NCI-H2107 (cell line): ENCODE measurements at places on chromosomes 11 and 22.

GRCh38 chr11:133826866-133827265 lies 18.4 kb downstream of the SPATA19 start:
- DNase-seq = no peak

GRCh38 chr11:47234669-47235100 lies 13.9 kb downstream of the ACP2 start:
- peak; percentile 57 for DNase-seq

DNA sequence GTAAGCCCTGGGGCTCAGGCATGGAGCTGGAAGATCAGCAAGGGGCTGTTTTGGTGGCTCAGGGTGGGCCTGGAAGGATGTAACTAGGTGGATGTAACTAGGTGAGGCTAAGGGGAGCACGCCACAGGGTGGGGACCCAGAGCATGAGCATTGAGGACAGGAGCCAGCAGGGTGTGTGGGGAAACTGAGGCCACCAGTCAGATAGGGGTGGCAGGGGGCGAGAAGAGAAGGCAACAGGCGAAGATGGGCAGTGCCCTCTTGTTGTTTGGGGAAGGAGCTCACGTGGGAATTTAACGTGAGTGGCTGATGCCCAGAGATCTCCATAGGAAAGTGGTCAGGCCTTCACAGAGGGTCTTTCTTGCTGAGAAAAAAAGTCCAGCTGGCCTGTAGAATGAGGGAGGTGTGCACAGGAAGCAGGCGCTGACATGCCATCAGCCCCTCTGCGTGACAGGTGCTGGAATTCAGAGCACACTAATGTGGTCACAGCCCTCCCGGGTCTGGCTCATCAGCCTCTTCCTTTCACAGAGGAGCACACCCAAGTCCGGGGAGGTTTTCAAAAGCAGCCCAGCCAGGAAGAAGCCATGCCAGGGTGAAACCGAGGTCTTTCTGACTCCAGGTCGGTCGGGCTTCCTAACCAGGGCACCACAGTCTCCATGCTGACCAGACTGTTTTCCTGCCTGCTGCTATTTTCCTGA lies 54.6 kb upstream of the PAX6 start:
- no peak for DNase-seq

GRCh38 chr11:120212259-120212878 lies 1.5 kb downstream of the OAF start:
- no peak for DNase-seq

- DNase-seq = no peak
Measured at GRCh38 chr11:57616595-57616994, 19.1 kb downstream of the SERPING1 start.

DNA sequence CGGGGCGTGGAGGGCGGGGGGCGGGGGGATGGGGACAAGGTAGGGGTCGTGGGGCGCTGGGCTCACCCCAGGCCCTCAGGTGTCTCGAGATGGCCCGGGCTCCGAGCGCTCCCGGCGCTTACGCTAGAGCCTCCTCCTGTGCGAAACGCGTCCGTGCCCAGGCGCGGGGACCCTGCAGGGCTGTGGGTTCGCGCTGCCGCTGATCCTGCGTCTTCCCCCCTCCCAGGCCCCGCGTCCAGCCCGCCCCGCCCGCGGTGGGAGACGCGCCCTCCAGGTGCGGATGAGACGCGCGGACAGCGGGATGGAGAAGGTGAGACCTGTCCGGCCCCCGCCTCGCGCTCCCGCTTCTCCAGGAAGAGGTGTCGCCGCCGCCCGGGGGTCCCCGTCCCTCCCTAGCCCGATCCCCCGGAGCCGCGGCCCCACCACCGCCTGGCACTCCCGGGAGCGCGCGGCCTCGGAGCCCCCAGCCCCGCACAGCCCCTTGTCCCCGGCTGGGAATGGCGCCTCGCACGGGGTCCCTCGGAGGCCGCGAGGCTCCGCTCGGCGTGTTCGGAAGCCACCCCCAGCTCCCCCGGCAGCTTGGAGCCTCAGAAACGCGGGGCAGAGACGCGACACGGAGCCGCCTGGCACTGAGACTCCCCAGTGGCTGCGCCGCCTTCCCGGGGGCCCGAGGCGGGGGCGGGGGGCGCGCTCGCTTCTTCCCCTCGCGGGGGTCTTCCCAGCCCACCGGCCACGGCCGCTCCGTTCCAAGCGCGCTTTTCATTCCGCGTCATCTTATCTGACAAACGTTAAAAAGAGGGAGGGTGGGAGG lies 27.6 kb upstream of the TOLLIP start:
- DNase-seq = no peak

DNA sequence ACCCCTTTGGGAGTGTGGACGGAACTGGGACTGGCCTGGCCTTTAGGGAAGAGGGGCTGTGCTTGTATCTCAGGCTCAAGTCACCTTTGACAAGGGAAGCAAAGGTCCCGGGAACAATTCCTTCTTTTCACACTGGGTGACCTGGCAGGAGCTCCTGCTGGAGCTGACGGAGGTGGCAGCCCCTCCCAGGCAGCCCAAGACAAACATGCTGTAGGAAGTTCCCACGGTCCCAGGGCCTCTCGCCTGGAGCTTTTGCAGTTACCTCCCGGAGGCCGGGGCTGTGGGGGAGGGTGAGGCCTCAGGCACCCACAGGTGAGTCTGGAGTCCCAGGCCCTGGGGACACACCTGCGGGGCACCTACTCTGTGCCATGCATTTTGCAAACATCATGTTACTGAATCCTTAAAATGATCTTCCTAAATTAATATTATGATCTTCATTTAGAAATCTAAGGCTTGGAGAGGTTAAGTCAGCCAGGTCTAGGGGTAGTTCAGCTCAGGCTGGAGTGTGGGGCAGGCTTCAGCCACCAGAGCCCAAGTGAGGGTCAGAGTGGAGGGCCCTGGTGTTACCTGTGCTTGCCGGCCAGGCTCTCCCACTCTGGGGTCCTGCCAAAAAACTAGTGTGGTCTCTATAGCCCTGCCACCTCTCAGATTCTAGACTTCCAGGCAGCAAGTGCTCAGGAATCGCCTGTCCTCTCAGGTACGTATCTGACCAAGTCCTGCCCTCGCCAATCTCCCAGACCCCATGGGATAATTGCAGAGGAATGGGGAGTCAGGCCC lies 15.7 kb upstream of the MYEOV start:
- no peak for DNase-seq

- no peak for DNase-seq
Measured at GRCh38 chr11:9377036-9377435, 7.4 kb upstream of the IPO7 start.

- no peak for DNase-seq
Measured at GRCh38 chr11:122652495-122652894, 3.0 kb upstream of the UBASH3B start.

GRCh38 chr11:61090521-61090920 lies 11.8 kb upstream of the CD5 start:
- DNase-seq = no peak

DNA sequence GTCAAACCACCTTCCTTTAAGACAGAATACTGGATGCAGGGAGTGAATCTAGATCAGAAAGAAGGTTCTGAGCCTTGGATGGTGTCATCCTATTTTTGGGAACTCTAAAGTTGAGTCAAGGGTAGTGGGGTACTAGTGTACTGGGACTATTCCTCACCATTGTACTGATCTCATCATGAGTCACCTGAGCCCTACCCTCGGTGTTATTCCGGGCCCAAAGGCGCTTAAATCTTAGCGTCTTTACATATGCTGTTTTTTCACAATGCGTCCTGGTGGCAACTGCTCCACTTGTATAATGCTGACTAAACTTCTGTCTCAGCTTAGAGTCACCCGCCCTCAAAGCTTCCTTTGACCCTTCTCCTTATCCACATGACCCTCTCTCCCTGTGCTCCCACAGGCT lies 25.3 kb upstream of the PATE1 start:
- no peak for DNase-seq

- DNase-seq = no peak
Measured at GRCh38 chr11:121933694-121934093, 182.3 kb downstream of the BLID start.

DNA sequence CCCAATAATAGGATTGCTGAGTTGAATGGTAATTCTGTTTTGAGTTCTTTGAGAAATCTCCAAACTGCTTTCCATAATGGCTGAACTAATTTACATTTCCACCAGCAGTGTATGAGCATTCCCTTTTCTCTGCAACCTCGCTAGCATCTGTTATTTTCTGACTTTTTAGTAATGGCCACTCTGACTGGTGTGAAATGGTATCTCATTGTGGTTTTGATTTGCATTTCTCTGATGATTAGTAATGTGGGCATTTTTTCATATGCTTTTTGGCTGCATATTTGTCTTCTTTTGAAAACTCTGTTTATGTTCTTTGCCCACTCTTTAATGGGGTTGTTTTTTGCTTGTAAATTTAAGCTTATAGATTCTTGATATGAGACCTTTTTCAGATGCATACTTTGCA lies 97.4 kb downstream of the FDX1 start:
- DNase-seq = no peak

- no peak for DNase-seq
Measured at GRCh38 chr11:86724137-86724536, 51.7 kb upstream of the ME3 start.

DNA sequence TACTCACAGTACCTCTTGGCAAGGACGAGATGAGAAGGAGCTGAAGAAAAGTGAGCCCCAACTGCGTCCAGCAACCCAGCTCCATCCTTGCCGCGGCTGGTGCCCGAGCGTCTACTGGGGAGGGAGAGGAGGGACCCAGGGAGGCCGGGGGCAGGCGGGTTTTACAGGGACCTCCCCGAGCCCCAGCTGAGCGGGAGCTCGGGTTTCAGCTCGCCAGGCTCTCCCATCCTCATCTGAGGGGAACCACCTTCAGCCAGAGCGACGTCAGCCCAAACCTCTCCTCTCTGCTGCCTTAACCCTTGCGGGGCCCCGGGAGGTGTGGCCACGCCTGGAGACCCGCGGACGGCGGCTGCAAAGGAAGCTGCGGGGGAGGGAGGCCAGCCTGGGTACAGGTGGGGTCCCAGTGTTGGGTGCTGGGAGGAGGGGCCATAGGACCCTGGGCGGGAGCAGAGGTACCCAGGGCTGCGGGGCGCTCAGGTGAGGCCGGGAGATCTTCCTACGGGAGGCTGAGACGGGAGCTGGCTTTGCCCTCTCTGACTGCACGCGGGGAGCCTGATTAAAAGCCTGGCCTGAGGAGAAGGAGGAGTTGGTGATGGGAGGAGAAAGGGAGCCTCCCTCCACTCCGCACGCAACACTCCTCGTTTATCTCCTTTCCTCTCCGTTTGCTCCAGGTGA lies at the start of gene PAMR1:
Gene PAMR1, minus strand, starts transcription at position 116 of the 675 bp plus-strand sequence. Its CDS starts 31 bp downstream, at position 85.
- no peak for DNase-seq

DNA sequence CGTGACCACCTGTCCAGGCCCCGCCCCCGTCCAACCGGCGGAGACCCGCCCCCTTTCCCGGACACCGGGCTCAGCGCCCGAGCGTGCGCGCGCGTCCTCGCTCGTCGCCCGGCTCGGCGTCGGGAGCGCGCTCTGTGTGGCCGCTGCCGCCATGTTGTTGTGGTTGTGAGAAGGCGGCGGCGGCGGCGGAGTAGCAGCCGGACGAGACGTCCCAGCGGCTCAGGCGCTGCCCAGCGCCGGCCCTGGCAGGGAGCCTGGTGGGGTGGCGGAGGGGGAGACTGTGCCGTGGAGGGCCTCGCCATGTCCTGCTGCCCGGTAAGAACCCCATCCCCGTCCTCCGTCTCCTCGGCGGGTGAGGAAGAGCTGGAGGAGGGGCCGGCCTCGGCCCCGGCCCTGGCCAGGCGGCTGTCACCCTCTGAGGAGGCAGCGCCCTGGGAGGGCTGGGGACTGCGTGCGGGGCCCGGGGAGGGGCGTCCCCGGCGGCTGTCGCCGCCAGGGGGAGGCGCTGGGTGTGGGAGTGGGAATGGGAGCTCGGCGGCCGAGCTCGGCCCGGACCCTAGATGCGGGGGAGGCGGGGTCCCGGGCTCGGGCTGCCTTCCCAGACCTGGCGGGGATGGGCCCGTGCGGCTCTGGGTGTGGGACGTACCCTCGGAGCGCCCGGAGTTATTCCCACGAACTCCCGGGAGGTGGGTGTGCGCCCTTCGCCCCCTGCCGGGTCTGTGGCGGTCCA lies at the start of gene MTMR3:
Gene MTMR3, plus strand, starts transcription at position 130 of the 730 bp plus-strand sequence. CDS start 87,886 bp downstream, outside the sequence.
- DNase-seq = peak; percentile 78

DNA sequence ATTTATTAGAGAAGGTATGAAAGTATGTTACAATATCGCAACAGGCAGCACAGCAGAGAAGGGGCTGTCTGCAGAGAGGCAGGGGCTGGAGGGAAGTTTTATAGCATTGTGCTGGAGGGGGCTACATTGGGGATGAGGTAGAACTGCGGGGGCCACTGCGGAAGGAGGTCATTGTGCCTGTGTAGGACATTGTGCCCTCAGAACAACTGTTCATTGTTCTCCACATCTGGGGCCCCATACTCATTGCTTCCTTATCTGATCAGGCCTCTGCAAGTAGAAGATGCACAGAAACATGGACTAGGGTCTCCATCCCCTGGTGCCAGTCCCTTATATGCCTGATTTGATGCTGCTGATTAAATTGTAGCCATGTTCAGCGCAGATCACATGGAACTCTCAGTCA lies 12.1 kb downstream of the NADSYN1 start:
- no peak for DNase-seq

DNA sequence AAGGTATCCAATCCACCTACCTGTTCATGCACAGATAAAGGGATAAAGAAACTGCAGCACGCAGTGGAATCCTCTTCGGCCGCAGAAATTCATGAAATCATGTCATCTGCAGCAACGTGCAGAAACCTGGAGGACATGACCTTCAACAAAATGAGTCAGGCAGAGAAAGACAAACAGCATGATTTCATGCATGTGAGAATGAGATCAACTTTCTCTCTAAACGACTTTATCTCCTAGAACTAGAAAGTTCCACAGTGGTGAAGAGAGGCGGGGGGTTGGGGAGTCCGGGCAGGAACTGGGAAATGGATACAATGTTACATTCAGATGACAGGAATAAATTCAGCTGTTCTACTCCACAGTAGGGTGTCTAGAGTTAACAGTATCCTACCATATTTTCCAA lies 9.9 kb downstream of the RGL4 start:
- no peak for DNase-seq

DNA sequence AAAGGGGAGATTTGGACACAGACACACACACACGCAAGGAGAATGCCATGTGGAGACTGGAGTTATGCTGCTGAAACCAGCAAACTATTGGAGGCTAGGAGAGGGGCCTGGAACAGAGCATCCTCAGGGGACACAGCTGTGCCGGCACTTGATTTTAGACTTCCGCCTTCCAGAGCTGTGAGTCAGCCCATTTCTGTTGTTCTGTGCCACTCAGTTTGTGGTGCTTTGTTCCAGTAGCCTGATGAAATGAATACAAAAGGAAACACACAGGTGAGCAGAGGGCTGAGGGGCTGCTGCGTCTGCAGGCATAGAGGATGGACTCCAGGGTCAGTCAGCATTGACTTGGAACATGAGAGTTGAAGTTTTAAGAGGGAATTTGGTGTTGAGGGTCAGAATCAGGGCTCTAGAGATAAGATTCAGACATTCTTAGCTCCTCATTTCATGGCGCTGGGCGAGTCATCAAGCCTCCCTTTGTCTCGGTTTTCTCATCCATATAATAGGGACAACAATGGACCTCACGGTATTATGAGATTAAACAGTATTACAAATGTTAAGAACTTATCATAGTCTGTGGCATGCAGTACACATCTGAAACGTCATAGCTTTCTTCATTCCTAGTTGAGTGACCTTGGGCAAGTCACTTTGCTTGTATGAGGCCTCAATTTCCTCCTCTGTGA lies 191.0 kb downstream of the MIAT start:
- DNase-seq = no peak

- no peak for DNase-seq
Measured at GRCh38 chr11:133339495-133340140, 192.7 kb downstream of the OPCML start.

GRCh38 chr11:85628771-85629341 lies 463 bp downstream of the TMEM126B start:
- no peak for DNase-seq

GRCh38 chr11:10540546-10540914 lies 457 bp downstream of the RNF141 start:
- no peak for DNase-seq
